ENCODE measurements at places on chromosomes 6 and 20.
A peak's percentile ranks its signal among the peaks of the same experiment; 100 is the strongest.

DNA sequence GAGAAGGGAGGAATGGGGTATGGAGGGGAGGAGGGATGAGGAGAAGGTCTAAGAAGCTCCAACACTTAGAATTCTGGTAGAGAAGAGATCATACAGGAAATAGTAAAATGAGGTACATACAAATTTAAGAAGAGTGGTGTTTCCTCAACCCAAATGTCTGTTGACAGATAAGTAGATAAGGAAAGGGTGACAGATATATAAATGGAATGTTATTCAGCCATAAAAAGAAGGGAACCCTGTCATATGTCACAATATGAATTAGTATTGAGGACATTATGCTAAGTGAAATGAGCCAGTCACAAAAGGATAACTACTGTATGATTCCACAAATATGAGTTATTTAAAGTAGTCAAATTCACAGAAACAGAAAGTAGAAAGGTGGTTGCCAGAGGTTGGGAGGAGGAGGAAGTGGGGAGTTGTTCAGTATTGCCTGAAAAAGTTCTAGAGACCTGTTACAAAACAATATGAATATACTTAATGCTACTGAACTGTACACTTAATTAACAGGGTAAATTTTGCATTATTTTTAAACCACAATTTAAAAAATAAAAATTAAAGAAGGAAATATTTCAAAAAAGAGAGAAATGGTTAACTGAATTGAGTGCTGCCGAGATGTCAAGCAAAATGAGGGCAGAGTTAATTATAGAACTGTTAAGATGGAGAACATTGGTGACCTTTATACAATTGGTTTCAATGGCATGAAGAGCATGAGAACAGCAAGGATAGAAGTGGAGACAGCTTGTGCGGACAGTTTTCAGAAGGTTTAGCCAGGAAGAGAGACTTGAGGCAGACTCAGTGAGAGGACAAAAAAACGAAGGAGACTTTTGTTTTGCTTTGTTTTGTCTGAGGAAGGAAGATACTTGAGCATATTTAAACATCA, 47.6 kb upstream of the ADGRF4 start:
- no peak for DNase-seq

GRCh38 chr6:144006736-144007477, 1.2 kb downstream of the PLAGL1 start:
- no peak for DNase-seq

DNA sequence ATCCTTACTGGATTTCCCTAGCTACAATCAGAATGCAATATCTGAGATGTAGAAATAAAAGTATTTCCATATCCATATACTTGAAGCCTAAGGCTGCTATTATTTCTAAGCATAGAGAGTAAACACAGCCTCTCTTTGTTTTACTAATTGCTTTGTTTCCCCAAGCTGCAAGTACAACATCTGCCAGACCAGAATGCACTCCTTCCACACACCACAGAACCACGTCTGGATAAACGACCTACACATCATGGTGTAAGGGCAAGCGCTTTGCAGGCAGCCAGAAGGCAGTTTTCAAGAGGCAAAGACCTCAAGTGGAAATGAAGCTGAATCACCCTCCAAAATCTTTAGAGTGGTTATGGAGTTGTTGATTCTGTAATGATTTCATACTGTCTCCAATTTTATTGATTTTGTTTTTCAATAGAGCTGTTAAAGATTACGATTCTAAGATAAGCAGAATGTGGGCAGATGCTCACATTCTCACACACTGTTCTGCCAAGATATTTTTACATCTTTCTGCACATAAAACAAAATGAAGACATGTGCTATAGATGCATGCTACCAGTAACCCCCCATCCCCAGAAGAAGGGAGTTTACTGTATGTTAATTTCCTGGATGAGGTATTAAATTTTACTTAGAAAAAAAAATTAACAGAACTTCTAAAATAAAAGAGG, 88.8 kb downstream of the THEMIS start:
- DNase-seq, result no peak

GRCh38 chr20:59812286-59813125, 120.9 kb downstream of the SYCP2 start:
- DNase-seq, result peak; percentile 72

- no peak for DNase-seq
Measured at GRCh38 chr20:46375771-46376170, 30.6 kb downstream of the ELMO2 start.

DNA sequence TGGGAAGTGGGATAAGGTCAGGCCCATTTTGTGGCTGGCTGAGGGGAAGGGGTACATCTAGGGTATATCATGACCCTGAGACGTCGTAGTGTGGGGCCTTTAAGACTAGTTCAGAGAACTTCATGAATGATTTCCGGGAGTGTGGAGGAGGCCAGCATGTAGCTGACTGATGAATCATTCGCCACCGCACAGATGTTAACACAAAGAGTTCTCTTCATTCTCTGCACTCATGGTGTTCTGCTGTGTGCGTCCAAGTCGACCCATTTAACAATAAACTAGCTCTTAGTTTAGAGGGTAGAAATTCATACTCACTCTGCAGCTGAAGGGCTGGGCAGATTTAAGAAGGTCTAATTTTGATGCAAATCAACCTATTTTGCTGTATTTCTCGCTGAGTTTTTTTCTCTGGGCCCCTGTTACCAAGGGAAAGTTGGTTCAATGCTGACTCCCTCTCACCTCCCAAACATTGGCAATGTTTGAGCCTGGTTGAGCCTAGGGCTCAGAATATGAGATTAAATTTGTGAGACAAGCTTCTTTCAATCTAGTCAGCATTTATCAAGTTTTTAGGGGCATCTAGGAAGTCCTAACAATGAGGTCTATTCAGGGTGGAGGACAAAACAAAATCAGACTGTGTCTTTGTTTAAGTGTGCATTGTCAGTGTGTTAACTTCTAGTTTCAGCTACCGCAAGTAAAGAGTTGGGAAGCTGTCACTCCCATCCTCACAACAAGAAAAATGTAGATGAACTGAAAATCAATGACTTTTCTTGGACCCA, 106.8 kb upstream of the CBLN4 start:
- no peak for DNase-seq

GRCh38 chr6:142408409-142408808, 106.6 kb downstream of the ADGRG6 start:
- no peak for DNase-seq

DNA sequence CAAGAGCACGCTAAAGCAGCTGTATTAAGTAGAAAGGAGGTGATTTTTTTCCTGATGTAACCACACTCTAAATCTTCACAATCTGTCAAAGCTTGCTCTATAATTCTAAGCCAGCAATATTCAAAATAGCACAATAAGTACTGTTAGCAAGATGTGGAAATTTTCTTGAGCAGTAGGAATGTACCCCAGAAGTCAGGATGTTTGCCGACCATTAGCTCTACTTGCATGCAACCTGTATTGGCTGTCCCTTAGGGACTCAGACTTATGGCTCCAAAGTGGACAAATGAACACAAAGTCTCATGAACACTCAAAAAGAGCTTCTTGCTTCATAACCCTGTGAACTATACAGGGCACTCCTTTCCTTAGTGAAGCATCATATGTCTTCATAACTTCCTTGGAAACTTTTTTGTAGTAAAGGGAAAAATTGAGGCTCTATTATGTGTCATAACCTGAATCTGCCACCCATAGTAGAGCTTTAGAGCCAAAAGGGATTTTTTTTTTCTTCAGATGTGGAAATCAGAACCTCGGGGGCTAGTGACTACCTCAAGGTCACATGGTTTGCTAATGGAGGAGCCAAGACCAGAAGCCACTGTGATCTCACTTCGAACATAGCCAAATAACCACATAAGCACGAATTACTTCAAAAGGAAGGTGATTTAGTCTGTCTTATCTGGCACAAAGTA, 54.5 kb downstream of the ADGRG6 start:
- no peak for DNase-seq
